ENCODE measurements at places on chromosomes 7 and 10.

DNA sequence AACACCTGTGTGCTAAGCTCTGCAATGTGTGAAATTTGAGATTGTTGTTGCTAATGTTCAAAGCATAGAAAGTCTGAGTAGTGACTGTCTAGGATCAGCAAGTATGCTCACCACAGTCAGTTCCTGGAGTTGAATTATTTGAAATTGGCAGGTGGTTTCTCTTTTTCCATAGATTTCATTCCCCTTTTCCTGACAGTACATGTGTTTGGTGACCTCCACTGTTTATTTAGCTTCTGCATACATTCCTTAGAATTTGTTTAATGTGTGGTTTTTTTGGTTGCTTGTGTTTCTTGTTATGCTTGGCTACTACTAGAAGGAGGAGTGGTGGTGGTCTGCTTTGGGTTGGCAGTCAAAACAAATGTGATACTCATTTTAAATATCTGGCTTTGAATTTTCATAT, 52.3 kb downstream of the FOXP2 start:
- DNase-seq: no peak

- DNase-seq: no peak
Observed at GRCh38 chr10:93897070-93897780, 3.4 kb downstream of the SLC35G1 start.

DNA sequence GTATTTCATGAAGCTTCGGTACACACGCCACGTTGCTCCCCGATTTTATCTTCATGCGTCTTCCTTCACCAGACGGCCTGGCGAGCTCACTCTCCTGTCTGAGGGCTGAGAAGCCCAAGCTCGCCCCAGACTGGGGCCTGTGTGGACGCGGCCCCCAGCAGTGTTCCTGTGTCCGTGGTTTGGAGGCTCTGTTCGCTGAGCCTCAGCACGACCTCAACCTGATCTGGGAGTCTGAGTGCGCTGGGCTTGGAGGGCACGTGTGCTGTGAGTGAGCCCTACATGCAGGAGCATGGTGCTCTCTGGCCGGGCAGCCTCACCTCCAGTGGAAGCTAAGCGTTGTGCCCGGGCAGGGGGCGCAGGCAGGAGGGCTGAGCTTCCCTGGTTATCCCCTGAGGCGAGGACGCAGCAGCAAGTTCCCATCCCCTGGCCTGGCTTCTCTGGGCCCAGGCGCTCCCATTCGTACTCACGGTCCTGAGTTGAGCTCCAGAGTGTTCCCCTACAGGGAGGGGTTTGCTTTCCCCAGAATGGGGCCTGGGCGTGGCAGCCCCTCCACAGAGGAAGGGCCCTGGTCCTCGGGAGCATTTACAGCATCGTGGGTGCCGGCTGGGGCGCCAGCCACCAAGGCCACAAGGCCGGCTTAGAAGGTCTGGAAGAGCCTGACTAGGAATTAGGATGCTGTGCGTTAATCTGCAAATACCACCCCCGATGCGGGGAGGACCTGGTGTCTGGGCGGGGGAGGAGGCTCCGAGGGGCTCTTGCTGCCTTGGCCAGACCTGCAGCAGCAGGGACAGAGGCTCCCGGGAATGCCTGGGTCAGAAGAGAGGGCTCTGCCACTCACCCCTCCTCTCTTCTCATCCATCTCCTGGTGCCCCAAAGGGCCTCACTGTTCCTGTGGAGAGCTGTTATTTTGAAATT, 400.6 kb downstream of the DNAJB6 start:
- no peak for DNase-seq

- no peak for DNase-seq
Observed at GRCh38 chr7:153616711-153617325, 435.4 kb upstream of the DPP6 start.

DNA sequence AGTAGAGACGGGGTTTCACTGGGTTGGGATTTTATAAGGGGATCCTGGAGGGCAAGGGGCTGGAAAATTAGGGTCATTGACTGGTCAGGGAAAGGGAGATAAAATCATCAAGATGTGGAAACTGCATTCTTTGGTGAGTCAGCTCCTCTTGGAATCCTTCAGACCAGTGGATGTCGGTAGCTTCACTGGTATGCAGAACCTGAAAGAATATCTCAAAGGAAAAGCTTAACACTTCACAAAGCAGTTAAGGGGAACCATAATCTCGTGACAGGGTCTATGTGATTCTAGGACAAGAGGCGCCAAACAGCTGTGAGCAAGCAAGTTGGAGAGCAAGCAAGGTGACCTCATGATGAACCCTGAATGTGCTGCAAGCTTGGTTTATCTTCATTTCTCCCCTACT, 634.7 kb upstream of the AUTS2 start:
- DNase-seq: peak; percentile 23

DNA sequence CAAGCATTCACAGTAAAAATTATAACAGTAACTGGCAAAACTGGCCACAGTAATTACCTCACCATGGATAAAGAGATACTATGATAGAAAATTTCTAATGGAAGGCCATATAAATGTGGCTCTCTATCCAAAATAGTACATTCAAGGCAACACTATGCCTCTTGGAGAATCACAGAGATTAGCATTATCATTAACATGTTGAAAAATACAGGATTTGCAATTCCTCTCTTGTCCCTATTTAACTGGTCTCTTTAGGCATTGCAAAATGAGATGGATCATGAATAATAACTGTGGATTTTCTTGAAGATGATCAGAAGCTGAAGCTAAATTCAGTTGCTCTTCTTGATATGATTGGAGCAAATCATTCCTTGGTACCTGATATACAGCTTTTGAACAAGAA, 100.8 kb upstream of the HGF start:
- no peak for DNase-seq

DNA sequence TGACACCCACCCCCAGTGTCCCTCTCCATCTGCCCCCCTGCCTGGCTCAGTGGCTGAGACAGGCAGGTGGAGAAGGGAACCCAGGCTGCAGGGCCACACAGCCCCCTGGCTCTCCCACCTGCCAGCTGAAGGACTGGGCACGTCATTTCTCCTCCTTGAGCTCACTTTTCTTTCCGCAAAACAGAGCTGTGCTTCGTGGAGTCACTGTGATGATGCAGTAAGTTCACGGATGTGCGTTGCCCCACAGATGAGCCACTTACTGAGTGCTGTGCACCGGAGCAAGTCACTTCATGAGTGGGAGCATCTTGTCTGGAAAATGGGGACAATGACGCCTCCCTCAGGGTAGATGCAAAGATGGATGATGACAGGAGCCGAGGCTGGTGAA, 2.7 kb downstream of the OPN4 start:
- no peak for DNase-seq

Measured in umbilical cord (tissue), 2 donors.